ENCODE measurements at places on chromosomes 2 and 18. TPM values are rescaled to one million over a fixed set of nuclear protein-coding genes. Genes with fewer than 3 reads are reported as not detected.
A peak's percentile ranks its signal among the peaks of the same experiment; 100 is the strongest.

DNA sequence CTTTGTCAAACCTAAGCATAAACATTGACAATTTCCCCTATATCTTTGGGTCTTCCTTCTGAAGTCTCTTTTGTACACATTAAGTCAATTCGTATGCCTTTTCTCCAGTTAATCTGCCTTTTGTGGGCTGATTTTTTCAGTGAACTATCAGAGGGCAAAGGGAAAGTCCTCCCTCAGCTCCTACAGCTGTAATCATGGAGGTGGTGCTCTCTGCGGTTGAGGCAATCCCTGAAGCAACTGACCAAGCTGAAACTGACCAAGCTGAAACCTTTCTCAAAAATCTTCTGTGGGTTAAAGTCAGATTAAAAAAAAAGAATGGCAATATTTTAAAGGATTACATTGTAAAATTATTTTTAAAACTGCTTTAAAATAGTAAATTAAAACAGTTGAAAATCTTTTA lies 105.8 kb upstream of the DNAJC10 start:
- DNase-seq = no peak
- H3K36me3 ChIP-seq = no peaks in the 10 kb centered on the region
- no peaks in the 10 kb centered on the region for H3K27me3 ChIP-seq
- H3K27ac ChIP-seq = no peak overlapping the region

GRCh38 chr2:30486655-30487054 lies 39.6 kb downstream of the LCLAT1 start:
- no peak for DNase-seq
- H3K27me3 ChIP-seq = no peaks in the 10 kb centered on the region
- peak overlapping the region; percentile 63 for H3K27ac ChIP-seq

DNA sequence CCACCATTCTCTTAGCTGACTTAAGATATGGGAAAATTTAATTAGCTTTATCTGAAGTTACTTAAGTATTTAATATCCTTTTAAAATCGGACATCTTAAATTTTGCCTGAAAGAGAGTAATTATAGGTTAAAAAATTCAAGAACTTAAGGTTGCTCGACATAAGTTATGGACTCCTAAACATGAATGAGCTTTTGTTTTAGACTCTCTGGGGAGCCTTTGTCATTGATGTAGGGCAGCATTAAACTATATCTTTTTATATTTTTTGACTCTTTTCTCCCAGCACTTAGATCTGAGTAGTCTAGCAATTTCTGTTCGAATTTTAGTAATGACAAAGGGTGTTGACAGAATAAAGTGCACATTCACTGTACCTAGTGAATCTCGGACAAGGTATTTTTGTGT lies 4.7 kb downstream of the PHLPP1 start:
- H3K27me3 ChIP-seq = no peaks in the 10 kb centered on the region
- no peak overlapping the region for H3K4me3 ChIP-seq
- no peak overlapping the region for H3K27ac ChIP-seq

GRCh38 chr2:120348134-120348736 lies 2.3 kb downstream of the INHBB start:
- peaks cover 44% of the 10 kb centered on the region for H3K27me3 ChIP-seq
- DNase-seq = no peak
- H3K4me1 ChIP-seq = peaks cover 8% of the 10 kb centered on the region
- H3K27ac ChIP-seq = no peak overlapping the region

GRCh38 chr2:11901351-11902069 lies 155.1 kb downstream of the LPIN1 start:
- H3K4me3 ChIP-seq = no peak overlapping the region
- no peak for DNase-seq
- peaks cover 24% of the 10 kb centered on the region for H3K27me3 ChIP-seq
- peaks cover 2% of the 10 kb centered on the region for H3K4me1 ChIP-seq
- H3K27ac ChIP-seq = no peak overlapping the region

- no peaks in the 10 kb centered on the region for H3K27me3 ChIP-seq
- no peak overlapping the region for H3K27ac ChIP-seq
- no peak overlapping the region for H3K4me3 ChIP-seq
- DNase-seq = no peak
These were observed 14.4 kb downstream of the FBLN7 start for GRCh38 chr2:112152476-112153178.

GRCh38 chr2:27946530-27947060 lies 56.1 kb downstream of the BABAM2 start:
- DNase-seq = no peak
- peaks cover 16% of the 10 kb centered on the region for H3K4me1 ChIP-seq
- H3K36me3 ChIP-seq = peaks cover 6% of the 10 kb centered on the region
- H3K27ac ChIP-seq = peak overlapping the region; percentile 20
- H3K27me3 ChIP-seq = no peaks in the 10 kb centered on the region
- H3K4me3 ChIP-seq = peak overlapping the region; percentile 70

GRCh38 chr18:78765637-78766281 lies 213.9 kb upstream of the SALL3 start:
- H3K27me3 ChIP-seq = peaks cover 2% of the 10 kb centered on the region
- no peak overlapping the region for H3K27ac ChIP-seq
- no peaks in the 10 kb centered on the region for H3K36me3 ChIP-seq
- H3K4me3 ChIP-seq = no peak overlapping the region
- no peak for DNase-seq

DNA sequence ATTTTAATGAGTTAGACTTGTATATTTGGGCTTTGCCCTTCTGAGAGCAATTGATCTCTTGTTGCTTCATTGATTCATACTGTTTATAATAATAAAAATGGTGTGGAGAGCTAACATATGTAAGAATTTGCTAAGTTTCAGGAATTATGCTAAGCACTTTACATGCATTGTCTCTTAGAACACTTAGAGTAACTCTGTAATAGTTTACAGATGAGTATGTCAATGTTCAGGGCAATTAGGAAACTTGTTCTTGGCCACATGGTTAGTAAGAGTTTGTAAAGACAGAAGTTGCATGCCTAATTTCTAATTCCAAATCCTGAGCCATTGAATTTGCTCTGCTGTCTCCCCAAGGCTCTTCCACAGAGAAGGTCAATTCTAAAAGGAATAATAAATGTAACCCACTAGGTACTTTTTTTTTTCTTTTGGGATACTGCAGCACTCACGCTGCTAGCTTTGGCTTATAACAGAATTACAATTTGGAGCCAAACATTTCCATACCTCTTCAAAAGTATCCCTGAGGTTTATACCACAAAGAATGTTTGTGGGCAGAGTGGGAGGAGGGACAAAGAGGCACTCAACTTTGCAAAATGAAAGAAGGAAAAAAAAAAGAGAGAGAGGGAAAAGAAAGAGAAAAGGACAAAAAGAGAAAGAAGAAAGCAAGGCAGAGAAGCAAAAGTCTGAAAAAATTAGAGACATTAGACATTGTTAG lies 232.4 kb downstream of the CALCRL start:
- no peak for DNase-seq
- H3K4me1 ChIP-seq = no peaks in the 10 kb centered on the region
- no peaks in the 10 kb centered on the region for H3K36me3 ChIP-seq
- H3K27ac ChIP-seq = no peak overlapping the region
- no peak overlapping the region for H3K4me3 ChIP-seq
- H3K27me3 ChIP-seq = no peaks in the 10 kb centered on the region

- H3K27ac ChIP-seq = peak overlapping the region; percentile 98
- peak overlapping the region; percentile 92 for H3K4me3 ChIP-seq
- no peak for DNase-seq
- H3K27me3 ChIP-seq = no peaks in the 10 kb centered on the region
These were observed 429 bp downstream of the C2orf76 start for GRCh38 chr2:119366161-119366648.

DNA sequence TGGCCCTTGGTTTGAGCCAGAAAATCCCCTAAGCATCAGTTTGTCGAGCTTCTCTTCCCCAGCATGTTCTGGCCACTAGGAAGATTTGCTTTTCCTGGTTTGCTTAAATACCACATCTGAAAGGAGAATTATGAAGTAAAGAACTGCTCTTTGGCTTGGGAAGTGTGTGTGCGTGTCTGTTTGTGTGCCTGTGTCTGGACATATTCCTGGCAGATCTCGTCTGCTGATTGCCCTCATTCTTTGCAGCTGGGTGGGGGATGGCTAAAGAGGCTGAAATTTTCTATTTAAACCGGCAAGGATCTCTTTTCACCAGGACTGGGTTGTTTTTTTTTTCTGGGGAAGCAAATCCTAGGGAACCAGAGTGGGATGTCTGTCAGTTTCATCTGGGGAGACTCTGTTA lies 57.3 kb upstream of the MBOAT2 start:
- H3K36me3 ChIP-seq = no peaks in the 10 kb centered on the region
- H3K4me1 ChIP-seq = no peaks in the 10 kb centered on the region
- no peak for DNase-seq
- no peak overlapping the region for H3K4me3 ChIP-seq
- no peak overlapping the region for H3K27ac ChIP-seq

Gene ALPI
- not detected for total RNA-seq

Gene PRKD3
- total RNA-seq = 41.4 TPM

Data from natural killer cell treated with Interleukin-12 subunit alpha and Interleukin-12 subunit beta and Interleukin-15 and Interleukin-18, amount 100 ng/mL, for 72 hours (primary cell).